Foreskin keratinocyte (primary cell): ENCODE measurements at places on chromosomes 11 and 22.

- DNase-seq = peak; percentile 37
Measured at GRCh38 chr11:2940147-2940920, 11.1 kb upstream of the PHLDA2 start.

DNA sequence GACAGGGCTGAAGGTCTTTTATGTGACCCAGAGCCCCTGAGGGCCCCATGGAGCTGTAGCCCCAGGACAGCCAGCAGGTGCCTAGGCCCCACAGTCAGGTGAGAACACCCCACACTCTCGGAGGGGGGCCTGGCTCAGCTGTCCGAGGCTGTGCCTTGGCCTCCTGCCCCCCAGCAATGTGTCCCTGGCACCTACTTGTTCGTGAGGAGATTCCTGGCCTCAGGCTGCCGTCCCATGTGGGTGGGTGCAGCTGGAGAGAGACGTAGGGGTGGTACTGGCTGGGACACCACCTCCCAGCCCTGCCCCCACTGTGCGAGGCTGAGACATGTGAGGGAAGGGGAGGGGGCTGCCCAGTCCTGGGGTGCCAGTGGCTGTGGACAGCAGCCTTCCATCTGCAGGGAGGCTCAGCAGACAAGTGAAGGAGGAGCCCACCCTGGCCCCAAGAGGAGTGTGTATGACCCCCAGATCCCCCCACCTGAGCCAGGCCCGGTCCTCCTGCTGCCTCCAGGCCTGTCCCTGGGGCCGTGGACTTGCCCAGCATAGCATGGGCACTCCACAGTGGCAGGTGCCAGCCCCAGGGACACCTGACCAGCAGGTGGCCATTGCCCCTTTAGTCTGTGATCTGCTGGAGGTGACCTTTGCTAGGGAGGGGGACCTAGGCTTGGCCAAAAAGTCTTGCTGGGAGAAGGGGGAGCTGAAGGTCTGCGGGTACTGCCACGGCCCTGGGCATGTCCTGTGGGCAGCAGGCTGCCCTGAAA lies 17.0 kb downstream of the IL17REL start:
- DNase-seq = no peak

DNA sequence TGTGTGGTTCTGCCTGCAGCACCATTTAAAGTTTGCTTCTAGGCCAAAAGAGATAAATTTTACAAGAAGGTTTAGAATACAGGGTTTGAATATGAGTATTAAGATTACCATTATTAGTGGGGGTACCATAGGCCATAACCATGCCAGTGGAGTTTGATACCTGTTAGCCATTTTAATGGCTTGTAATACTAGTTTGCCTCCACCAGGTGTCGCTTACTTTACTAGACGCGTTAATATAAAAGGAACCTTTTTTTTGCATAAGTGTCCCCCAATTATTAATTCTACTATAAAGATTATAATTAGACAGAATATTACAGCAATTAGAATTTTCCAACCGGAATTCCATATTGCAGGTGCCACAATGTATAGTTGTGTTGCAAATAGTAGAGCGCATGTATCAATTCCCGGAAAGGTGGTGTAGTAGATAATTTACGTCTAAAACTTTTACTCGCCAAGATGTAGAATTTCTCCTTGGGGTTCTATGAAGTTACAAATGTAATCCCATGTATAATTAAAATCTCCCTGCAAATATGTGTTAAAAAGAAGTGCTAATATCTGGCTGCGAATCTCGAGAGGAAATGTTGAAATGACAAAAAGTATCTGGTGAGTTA lies 16.1 kb downstream of the MS4A6E start:
- no peak for DNase-seq

- no peak for DNase-seq
Measured at GRCh38 chr22:23277583-23278295, 97.4 kb downstream of the BCR start.

GRCh38 chr11:118604566-118604965 lies 2.8 kb upstream of the PHLDB1 start:
- DNase-seq = no peak
